ENCODE measurements at places on chromosomes 13 and 19.
A peak's percentile ranks its signal among the peaks of the same experiment; 100 is the strongest.

DNA sequence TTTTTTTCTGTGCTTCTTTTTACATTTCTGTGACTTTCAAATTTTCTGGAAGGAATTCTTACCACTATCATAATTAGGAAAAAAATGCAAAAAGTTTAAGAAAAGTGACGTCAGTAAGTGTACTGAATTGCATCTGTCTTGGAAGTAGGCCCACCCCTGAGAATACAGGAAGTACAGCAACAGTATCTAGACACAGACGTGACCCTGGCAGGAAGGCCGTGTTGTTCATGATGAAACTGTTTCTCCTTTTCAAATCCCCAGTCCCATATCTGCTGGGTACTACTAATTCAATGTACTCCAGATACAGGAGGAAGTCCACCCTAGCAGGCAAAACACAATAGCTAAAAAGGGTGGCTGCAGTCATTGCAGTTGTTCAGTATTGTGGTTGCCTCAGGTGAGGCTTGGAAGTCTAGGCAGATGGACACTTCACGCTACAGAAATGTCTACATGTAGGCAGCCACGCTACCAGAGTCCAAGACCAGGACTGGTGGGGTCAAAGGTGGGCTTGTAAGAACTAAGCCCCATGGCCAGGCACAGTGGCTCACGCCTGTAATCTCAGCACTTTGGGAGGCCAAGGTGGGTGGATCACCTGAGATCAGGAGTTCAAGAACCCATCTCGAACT lies 49.6 kb upstream of the MED4 start:
- DNase-seq, result peak; percentile 70

DNA sequence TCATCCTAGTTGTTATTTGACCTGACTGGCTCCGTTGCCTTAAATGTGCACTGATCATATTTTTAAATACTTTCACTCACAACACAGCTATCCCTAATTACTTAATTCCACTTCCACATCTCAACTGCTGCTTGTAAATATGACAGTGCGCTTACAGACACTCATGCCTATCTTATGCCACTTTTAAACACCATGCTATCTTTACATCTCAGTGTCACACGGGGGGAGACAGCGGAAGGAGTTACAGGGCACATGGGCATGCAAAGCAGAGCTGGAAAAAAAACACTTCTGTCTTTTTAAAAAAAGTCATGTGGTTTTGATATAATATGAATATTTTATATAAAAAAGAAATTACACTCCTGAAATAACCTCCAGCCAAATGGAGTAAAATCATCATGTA lies 44.1 kb downstream of the SMAD9 start:
- no peak for DNase-seq

GRCh38 chr19:11361771-11362731 lies 6.8 kb downstream of the PLPPR2 start:
- DNase-seq, result no peak

GRCh38 chr13:111411151-111411858 lies 90.9 kb downstream of the TEX29 start:
- DNase-seq, result no peak

DNA sequence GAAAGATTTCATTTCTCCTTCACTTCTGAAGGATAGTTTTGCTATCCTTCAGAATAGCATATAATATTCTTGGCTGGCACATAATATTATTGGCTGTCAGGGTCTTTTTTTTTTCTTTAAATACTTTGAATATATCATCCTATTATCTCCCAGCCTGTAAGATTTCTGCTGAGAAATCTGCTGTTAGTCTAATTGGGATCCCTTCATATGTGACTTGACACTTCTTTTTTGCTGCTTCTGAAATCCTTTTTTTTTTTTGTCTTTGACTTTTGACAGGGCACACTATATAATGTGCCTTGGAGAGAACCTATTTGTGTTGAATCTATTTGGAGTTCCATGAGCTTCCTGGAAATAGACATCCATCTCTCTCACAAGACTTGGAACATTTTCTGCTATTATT lies 136.9 kb upstream of the UBL3 start:
- DNase-seq, result no peak

GRCh38 chr19:29843180-29844051 lies 31.6 kb downstream of the CCNE1 start:
- no peak for DNase-seq

GRCh38 chr13:27821566-27821965 lies 29.3 kb downstream of the GSX1 start:
- no peak for DNase-seq

DNA sequence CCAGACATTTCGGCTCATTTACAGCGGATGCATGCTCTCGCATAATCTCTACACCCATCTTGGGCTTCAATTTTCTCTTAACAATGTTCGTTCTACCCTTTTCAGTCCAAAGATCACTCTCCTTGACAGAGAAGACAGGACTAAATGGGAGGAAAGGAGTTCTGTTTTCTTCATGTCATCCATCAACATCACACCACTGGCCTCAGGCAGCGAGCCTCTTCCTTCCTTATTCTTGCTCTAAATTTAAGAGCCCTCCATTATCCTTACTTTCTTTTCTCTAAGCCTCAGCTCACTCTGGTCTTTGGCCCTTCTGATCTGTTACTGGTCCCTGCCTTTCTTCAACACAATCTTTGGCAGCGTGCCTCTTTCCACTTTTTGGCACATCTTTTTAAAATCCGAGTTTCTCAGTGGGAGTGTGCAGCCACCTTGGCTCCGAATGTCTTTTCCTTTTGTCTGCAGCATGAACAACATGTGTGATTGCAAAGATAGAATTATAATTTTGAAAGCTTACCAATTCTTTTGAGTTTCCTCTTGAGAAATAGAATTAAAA lies 98.7 kb downstream of the FAM216B start:
- DNase-seq, result no peak

- no peak for DNase-seq
These were observed 412.0 kb downstream of the FOXO1 start for GRCh38 chr13:40254394-40254793.

- DNase-seq, result peak; percentile 92
These were observed 338 bp downstream of the RGCC start for GRCh38 chr13:41457589-41458186.

GRCh38 chr13:20686863-20687579 lies 16.5 kb upstream of the IL17D start:
- DNase-seq, result no peak

- no peak for DNase-seq
These were observed 27.1 kb downstream of the IZUMO4 start for GRCh38 chr19:2123682-2124387.

GRCh38 chr13:112651311-112651710 lies 38.5 kb upstream of the ATP11A start:
- DNase-seq, result no peak

DNA sequence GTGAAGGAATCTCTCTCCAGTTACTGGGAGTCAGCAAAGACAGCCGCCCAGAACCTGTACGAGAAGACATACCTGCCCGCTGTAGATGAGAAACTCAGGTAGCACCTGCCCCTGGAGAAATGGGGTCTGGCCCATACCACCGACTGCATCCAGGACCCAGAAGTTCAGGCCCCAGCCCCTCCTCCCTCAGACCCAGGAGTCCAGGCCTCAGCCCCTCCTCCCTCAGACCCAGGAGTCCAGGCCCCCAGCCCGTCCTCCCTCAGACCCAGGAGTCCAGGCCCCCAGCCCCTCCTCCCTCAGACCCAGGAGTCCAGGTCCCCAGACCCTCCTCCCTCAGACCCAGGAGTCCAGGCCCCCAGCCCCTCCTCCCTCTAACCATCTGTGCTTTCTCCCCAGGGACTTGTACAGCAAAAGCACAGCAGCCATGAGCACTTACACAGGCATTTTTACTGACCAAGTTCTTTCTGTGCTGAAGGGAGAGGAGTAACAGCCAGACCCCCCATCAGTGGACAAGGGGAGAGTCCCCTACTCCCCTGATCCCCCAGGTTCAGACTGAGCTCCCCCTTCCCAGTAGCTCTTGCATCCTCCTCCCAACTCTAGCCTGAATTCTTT lies 3.0 kb downstream of the APOC2 start:
- DNase-seq, result no peak

GRCh38 chr19:47679922-47680857 lies 33.0 kb upstream of the EHD2 start:
- DNase-seq, result peak; percentile 84

DNA sequence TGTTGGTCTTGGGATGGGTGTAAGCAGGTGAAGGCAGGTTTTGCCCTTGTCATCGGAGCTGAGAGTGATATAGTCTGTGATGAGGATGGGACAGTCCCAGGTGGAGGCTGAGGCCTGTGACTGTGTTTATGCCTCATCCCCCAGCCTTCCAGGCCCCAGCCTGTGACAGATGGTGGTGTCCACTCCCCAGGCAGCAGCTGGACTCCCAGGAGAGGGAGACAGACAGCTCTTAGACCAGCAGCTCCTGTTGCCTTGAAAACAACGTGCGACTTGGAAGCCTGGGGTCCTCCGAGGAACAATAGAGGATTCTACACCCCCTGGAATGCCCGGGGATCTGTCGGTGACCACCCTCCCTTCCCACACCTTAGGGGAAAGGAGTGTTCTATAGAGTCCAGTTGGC lies 63.8 kb downstream of the CHST8 start:
- no peak for DNase-seq

- no peak for DNase-seq
These were observed 230.5 kb downstream of the LACC1 start for GRCh38 chr13:44110091-44110621.

- DNase-seq, result no peak
These were observed 4.0 kb upstream of the MCF2L start for GRCh38 chr13:112964971-112965492.

- DNase-seq, result peak; percentile 85
These were observed 13.3 kb downstream of the LSM4 start for GRCh38 chr19:18309525-18310064.

- no peak for DNase-seq
These were observed 6.2 kb downstream of the RPS19 start for GRCh38 chr19:41866284-41866683.

GRCh38 chr13:45953082-45953481 lies 99.5 kb downstream of the ZC3H13 start:
- DNase-seq, result no peak

DNA sequence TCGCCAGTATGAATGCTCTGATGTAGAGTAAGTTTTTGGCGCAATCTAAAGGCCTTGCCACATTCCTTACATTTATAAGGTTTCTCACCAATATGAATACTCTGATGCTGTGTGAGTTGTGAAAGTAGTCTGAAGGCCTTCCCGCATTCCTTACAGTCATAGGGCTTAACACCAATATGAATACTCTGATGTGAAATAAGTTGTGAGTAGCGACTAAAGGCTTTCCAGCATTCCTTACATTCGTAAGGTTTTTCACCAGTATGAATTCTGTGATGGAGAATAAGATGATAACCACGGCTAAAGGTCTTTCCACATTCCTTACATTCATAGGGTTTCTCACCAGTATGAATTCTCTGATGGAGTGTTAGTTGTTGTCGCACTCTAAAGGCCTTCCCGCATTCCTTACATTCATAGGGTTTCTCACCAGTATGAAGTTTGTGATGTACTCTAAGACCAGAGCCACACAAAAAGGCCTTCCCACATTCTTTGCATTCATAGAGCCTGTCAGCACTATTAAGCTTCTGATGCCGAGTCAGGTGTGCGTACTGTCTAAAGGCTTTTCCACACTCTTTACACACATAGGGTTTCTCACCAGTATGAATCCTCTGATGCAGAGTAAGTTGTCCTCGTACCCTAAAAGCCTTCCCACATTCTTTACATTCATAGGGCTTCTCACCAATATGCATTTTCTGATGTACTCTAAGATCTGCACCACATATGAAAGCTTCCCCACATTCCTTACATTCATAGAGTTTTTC lies 14.1 kb upstream of the ZFP14 start:
- DNase-seq, result no peak

- DNase-seq, result peak; percentile 77
These were observed 306 bp downstream of the SUGT1 start for GRCh38 chr13:52652980-52653303.

DNA sequence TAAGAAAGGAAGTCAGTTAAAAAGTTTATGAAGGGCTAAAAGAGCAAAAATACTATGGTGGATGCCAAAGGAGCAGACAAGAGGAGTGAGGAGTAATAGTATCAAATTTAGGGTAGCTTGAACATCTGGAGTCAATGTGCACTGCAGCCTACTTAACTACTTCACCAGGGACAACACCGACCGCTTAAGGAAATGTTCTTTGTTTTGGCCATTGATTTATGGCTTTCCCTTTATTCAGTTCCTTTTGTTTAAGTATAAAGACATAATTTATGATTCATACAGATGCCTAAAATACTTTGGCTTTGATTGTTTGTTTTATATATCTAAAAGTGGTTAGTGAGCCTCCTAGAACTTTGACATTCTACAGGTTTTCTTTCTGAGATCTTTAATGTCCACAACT lies 276.3 kb upstream of the PRR20A start:
- no peak for DNase-seq

DNA sequence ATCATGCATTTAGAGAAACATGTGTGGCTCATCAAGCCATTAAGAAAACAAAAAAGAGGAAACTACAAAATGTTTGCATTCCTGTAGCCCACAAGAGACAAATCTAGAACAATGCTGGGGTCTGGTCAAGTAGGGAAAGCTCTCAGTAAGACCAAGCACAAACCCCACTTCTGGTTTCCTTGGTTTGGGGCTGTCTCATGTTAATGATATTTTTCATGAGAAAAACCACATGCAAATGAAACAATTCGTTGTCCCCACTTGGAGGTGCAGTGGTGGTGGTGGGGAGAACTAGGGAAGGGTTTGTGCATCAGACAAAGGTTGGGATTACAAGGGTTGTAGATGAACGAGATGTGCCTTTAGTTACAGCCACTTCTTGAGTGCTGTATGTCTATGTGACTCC lies 7.0 kb upstream of the RB1 start:
- DNase-seq, result no peak

DNA sequence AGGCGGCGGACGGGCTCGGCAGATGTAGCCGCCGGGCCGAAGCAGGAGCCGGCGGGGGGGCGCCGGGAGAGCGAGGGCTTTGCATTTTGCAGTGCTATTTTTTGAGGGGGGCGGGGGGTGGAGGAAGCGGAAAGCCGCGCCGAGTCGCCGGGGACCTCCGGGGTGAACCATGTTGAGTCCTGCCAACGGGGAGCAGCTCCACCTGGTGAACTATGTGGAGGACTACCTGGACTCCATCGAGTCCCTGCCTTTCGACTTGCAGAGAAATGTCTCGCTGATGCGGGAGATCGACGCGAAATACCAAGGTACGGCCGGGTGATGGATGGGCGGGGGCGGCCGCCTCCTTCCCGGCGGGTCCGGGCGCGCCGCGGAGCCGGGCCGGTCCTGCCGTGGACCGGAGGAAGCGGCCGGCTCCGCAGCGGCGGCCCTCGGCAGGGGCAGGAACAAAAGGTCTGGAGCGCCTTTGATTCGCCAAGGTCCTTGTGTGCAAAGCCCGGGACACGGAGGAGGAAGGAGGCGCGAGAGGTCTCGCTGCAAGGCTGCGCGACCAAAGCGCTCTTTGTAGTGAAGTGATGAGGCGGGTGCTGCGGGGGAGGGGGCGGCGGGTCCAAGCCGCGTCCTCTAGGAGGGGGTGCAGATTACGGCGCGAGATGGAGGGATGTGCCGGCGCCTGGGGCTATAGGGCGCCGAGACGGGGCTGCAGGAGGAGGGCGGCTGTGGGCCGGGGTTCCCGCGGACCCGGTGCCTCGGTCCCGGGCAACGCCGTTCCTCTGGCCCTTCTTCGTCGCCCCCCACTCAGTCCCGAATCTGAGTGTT lies 689 bp downstream of the ING1 start:
- DNase-seq, result peak; percentile 92

GRCh38 chr19:51777570-51778462 lies 16.8 kb downstream of the FPR2 start:
- peak; percentile 79 for DNase-seq

All from upper lobe of left lung (tissue), 6 donors.